ENCODE measurements at places on chromosomes 7 and 10.

GRCh38 chr7:95493844-95494243, 8.1 kb downstream of the ASB4 start:
- DNase-seq = no peak

- no peak for DNase-seq
Observed at GRCh38 chr10:69453795-69454194, 2.5 kb downstream of the TSPAN15 start.

GRCh38 chr10:19730907-19731217, 85.4 kb upstream of the PLXDC2 start:
- DNase-seq = no peak

GRCh38 chr7:70570029-70570428, 561.9 kb upstream of the GALNT17 start:
- DNase-seq = no peak

DNA sequence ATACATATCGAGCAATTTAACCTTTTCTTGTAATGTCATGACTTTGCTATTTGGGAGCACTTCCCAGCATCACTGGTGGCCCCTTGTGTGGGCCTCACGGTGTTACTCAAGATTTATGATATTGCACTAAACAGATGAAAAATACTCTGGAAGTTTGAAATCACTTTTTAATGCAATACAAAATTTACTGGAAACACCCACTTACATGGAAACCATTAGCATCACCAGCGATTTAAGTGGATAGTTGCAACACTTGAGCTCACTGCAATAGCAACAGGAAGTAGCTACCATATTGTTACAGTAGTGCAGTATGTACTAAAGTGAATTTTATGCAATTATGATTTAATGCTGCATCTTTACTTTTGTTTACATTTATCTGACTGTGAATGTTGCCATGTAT, 184.4 kb downstream of the MDFIC start:
- no peak for DNase-seq

DNA sequence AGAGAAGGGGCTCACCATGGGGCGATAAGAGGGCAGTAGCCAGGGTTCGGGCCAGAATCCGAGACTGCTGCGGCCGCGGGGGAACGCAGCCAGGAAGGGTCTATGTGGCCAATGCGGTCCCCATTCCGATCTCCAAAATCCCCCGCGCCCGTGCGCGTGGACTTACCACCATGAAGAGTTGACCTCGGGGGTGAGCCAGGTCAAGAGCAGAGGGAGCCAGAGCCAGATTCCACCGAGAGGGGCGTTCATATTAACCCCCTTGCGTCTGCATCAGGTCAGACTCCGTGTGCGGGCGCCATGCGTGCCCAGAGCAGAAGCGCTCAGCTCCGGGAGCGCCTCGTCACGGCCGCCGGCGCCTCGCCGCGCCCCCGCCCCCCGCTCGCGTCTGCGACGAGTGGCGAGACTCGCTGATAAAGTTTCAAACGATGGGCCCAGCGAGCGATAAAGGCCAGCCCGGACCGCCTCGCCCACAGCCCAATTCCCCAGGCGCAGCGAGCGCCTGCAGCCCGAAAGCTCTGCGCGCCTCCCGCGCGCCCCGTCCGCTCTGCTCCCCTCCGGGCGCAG, at the start of gene WNT2:
WNT2 (minus strand) TSS at position 318 of the 564 bp plus-strand sequence; CDS start at position 249, 69 bp downstream.
- no peak for DNase-seq

DNA sequence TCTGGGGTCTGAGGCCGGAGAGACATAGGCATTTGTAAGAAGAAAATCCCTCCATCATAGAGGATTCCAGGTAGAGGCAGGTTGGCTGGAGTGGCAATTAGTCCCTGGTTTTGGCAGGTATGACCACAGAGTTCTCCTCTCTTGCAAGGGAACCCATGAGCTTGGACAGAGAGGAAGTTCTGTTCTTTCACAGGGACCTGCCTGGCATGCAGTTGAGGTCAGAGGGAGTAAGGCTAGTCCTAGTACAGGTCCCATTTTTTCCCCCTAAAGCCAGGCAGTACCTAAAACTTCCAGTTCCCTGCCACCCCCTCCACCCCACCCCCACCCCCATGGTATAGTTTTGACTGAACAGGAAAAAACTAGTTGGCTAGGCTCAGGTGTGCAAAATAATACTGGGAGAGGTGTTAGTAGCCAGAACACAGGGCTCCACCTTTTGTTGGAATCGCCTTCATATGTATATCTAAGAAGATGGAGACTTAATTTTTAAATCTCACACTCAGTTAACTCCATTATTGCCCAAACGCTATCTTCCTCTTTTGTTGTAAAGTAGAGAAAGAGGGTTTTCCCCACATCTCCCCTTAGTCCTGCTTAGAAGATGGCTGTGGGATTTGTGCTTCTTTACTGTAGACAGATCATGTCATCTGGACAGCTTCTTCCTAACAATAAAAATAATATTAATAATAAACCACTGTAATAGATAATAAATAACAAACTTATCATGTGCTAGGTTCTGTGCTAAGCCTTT, 188.1 kb downstream of the TCF7L2 start:
- no peak for DNase-seq

GRCh38 chr10:17742918-17743317, 9.1 kb upstream of the TMEM236 start:
- peak; percentile 44 for DNase-seq

DNA sequence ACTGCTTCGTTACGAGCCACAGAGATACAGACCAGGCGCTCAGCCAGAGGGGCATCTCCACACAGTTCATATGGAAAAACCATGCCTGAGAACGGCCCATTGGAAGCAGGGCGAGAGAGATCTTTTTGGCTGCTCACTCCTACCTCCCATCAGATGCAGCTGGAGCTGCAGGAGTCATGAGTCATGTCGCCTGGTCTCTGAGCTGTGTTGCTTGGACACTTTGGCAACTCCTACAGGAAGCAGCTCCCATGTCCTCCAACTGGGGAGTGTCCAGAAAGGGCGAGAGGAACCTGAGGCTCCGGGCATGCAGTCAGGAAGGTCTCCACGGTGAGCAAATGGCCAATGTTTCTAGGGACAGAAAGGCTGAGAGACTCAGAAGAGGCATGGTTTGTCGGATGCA, 24.9 kb downstream of the INSIG1 start:
- DNase-seq = no peak

DNA sequence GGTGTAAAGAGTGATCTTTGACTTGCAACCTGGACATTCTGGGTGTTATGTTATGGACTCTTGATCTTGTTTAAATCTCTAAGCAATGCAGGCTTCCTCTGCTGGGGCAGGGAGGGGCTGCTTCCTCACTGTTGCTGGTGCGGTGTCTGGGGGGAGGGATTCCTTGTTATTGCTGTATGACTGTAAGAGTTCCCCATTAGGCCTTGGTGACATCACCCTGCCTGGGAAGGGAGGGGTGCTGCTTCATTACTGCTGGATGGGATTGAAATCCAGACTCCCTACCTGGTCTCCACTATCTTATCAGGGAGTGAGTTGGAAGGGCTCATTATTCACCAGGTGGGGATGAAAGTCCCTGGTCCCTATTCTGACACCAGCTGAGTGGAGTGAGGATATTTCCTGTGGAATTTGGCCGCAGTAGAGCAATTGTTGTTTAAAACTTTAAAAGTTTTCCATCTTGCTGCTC, 8.8 kb downstream of the OGDH start:
- no peak for DNase-seq

DNA sequence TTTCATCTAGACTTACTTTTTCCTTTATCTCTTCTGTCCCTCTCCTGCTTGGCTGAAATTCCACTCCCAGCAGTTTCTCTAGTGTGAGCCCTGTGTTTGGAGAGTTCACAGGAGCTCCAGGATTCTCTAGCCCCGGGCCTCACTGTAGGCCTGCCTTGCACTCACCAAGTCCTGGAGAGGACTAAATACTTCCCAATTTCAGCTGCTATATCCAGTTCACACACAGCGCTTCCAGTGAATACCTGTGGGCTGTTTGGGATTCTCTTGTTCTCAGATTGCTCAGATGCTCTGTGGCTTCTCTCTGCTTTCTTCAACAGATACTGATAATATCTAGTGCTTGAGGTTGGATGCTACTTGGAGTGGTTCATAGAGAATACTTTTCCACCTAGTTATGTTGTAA, 46.0 kb downstream of the MINPP1 start:
- DNase-seq = no peak

GRCh38 chr7:91228927-91229558, 35.2 kb upstream of the FZD1 start:
- no peak for DNase-seq

DNA sequence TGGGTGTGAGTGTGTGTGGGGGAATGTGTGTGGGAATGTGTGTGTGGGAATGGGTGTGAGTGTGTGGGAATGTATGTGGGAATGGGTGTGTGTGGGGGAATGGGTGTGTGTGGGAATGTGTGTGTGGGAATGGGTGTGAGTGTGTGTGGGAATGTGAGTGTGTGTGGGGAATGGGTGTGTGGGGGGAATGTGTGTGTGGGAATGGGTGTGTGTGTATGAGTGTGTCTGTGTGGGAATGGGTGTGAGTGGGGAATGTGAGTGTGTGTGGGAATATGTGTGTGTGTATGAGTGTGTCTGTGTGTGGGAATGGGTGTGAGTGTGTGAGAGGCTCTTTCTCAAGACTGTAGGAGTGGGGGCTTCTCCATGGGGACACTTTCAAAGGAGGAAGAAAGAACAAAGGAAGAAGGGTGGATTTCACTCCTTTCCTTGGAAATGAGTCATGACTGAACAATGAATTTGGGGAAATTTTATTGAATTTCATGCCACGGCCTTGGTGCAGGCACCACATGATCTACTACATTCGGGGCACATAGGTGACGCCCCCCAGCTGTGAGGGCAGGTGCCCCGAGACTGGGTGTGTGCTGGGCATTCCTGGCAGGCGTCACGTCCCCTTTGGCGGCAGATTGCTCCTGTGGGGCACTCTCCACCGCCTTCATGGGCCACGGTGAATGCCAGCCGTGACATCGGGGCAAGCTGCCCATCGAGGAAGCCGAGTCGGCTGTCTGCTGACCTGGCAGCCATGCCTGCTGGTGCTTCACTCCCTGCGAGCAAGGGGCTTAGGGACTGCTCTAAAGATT, 88.8 kb upstream of the INSIG1 start:
- peak; percentile 32 for DNase-seq

DNA sequence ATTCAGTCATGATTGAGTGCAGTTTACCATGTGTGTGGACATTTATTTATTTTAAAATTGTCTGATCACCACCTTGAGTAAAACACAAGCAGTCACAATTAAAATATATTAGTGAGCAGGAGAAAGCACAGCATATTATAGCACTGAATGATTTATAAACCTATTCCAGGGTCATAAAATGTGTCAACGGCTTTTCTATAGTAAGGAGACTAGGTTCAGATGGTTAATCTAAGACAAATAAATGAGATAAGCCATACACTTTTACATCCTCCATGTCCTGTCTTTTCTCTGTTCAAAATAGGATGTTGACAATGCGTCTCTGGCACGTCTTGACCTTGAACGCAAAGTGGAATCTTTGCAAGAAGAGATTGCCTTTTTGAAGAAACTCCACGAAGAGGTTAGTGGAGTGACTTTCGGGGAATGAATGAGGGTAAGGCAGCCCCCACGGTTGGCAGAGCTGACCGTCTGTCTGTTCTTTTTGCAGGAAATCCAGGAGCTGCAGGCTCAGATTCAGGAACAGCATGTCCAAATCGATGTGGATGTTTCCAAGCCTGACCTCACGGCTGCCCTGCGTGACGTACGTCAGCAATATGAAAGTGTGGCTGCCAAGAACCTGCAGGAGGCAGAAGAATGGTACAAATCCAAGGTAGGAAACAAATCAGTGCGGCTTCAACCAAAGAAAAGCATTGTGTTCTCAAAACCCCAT, 5.4 kb downstream of the VIM start:
- no peak for DNase-seq

DNA sequence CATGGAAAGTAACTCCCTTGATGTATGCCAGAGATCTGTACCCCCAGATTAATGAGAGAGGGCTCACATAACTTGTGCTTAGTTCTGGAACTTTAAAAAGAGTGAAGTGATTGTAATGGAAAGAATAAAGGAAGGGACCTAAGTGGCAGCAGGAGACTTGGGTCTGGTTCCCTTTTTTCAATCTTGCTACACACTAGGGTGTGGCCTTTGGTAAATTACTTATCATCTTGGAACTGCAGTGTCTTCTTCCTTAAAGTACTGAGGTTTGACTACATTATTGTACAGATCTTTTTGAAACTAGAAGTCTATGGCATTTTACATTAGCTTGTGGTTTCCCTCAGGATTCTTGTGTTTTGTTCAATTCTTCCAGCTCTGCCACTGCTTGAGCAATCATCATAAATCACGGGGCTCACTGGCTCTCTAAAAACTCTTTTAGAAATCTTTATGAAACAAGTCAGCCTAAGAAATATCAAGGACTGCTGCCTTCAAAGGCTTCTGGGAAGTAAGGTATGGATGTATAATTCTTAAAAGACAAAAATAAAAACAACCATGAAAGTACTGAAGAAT, 22.5 kb upstream of the CHRM2 start:
- DNase-seq = no peak

- DNase-seq = no peak
Observed at GRCh38 chr10:88392222-88392621, 190.9 kb downstream of the RNLS start.

Data from RWPE1 (cell line).